ENCODE measurements at places on chromosomes 11 and 22.
A peak's percentile ranks its signal among the peaks of the same experiment; 100 is the strongest.

DNA sequence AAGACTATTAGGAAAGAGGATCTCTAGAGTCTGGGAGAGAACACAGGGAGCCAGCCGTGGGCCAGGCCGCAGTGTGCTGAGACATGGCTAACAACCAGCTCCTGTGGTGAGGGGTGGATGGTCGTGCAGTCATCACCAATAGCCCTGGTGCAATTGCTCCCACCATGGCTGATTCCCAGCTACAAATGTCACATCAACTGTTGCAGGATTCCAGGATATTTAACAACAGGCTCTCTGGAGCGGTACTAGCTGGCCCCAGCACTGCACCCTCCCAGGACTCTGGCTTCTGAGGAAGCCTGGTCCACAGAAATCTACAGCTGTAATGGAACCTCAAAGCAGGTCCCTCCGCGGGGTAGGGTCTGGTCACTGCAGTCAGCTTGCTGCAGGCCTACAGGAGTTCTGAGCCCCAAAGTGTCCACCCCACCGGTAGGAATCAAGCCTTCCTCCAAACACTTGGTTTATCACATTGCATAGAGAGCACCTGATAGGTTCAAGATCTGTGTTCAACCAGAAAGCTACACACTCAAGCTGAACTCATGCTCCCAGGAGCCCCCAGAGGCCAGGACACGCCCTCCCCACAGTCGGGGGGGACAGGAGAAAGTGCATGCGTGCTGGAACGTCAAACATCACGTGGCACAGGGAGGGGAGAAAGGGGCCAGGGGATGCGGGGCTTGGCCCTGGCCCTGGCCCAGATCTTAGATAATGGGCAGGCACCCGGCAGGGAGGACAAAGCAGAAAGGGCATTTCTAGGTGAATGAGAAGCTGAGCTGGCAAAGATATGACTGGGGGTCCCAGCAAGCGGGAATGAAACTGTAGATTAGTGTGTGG, 609.0 kb downstream of the TBC1D22A start:
- DNase-seq = no peak

- no peak for DNase-seq
Measured at GRCh38 chr11:15119352-15119751, 4.6 kb downstream of the INSC start.

GRCh38 chr11:64722141-64723065, 594 bp downstream of the NRXN2 start:
- DNase-seq = no peak

- DNase-seq = no peak
Measured at GRCh38 chr11:93545566-93545965, 2.4 kb upstream of the SMCO4 start.

DNA sequence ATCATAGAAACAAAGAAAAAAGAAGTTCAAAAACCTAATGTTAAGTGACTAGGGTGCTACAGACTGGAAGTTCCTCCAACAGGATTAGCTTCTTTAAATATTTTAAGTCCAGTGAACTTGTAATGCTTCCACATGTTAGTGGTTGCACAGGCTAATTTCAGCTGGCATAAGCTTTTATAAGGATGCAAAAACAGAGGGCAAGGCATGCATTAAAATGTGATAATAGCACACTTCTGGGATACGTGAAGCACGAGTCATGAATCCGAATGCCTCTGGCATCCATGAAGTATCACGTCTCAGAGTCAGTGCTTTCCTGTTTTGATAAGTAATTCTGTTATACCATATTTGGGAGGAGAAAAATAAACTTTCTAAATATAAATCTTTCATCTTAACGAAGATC, 106.8 kb downstream of the DCDC1 start:
- DNase-seq = no peak

DNA sequence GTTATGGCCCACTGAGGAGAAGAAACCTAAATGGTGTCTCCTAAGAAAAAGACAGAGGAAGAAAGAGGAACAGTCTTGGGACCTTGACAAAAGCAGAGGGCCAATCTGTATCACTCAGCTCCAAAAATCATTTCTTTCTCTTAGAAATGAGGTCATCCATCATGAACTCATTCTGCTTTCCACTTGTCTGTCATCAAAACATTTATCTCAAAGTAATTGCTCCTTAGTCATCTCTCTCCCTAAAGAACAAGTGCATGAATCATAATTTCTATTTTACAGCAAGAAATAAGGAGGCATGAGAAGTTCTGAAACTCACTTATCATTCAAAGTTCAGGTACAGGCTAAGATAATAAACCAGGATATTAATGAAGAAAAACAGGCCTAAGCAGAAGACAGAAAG, 375.6 kb downstream of the KCNA4 start:
- peak; percentile 7 for DNase-seq

GRCh38 chr11:130449996-130450769, 1.7 kb downstream of the ADAMTS15 start:
- no peak for DNase-seq

- DNase-seq = no peak
Measured at GRCh38 chr11:12706545-12707499, 32.6 kb downstream of the TEAD1 start.

- DNase-seq = no peak
Measured at GRCh38 chr22:19706661-19707151, 7.6 kb upstream of the SEPTIN5 start.

- DNase-seq = peak; percentile 94
Measured at GRCh38 chr11:57647960-57648800, 1.5 kb downstream of the YPEL4 start.

DNA sequence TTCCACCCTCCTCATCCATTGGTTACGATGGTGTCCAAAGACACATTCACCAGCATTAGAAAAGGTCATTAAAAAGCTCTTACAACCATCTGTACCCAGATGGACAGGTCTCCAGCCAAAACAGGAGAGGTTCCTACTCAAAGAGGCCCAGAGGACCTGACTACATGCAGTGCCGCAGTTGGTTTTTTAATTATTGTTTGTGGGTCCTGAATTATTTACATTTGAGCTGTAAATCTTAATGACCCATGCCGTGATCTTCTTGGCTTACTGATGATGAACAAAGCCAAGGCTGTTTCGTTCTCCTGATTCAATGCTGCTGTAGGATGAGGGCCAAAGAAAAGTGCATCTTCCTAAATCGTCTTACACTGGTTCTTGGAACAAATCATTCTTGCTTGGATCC, 83.7 kb downstream of the CADM1 start:
- no peak for DNase-seq

GRCh38 chr11:69750875-69751597, 24.1 kb downstream of the FGF4 start:
- no peak for DNase-seq

DNA sequence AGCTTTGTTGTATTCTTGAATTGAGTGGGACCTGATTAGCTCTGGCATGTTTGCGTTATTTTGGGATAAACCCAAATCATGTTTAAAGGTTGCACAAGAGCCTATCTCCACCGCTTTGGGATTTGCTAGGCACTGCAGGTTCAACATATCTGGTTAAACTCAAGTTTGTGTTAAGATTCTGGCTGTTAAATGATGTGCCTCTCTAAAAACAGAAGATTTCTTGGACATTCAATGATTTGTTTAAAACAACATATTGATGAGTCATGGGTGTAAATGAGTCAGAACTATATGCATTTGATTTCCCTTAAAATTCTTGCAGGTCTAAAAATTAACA, 67.4 kb downstream of the AMOTL1 start:
- no peak for DNase-seq

GRCh38 chr11:117180020-117180419, 1.5 kb downstream of the SIDT2 start:
- DNase-seq = peak; percentile 79

DNA sequence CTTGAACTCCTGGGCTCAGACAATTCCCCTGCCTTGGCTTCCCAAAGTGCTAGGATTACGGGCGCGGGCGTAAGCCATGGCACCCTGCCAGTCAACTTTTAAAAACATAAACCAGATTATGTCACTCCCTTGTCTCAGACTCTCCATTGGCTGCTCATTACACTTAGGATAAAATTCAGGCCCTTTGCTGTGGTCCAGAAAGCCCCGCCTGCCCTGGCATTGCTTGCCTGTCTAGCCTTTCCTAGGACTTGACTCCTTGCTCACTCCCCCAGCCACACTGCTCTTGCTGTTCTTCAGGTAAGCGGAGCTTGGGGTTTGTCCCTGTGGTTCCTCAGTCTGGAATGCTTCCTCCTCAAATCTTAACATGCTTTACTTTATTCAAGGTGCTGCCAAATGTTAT, 30.5 kb downstream of the DIXDC1 start:
- DNase-seq = no peak

DNA sequence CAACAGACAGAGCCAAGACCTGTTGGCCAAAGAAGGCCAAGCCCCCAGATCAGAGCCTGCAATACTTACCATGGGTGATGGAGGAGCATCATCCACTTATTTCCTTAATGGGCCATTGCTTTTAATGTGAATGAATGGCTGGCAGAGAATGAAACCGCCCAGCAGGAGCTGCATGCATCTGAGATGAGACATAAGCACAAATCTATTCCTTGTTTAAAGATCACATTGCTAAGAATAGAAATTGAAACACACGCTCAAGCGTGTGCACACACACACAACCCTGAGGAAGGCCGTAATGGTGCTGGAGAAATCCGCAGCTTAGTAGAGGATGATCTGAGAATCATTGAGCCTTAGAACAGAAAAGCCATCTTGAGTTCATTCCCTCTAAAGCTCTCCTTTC, 5.3 kb upstream of the RRAS2 start:
- no peak for DNase-seq

GRCh38 chr22:44940130-44940529, 69.7 kb downstream of the PHF21B start:
- no peak for DNase-seq

GRCh38 chr11:127063241-127063640, 62.7 kb upstream of the KIRREL3 start:
- no peak for DNase-seq

- peak; percentile 85 for DNase-seq
Measured at GRCh38 chr11:57711414-57712255, at the start of gene MED19. TSS of gene MED19 (minus strand) at chr11:57712215. CDS start at chr11:57712179, 36 bp downstream.

DNA sequence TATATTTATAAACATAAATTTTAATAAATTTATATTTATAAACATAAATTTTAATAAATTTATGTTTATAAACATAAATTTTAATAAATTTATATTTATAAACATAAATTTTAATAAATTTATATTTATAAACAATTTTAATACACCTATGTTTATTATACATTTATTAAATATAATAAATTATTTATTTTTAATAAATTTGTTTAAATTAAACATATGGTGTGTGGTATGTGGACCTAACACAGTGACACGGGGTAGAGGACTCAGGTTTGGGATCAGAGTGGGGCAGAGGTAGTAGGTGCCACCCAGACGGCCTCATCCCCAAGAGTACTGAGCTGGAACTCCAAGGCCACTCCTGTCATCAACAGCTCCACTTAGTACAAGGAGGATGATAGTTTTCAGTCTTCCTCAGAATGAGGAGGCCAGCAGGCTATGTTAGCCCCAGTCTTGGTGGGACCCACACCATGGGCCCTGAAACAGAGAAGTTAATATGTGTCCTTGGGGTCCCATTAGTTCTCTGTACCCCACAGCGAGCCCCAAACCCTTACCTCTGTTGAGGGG, 46.7 kb upstream of the BID start:
- DNase-seq = no peak

GRCh38 chr11:109884501-109884900, 208.7 kb upstream of the ZC3H12C start:
- DNase-seq = no peak

- no peak for DNase-seq
Measured at GRCh38 chr22:40512426-40513136, 123.9 kb downstream of the MRTFA start.

DNA sequence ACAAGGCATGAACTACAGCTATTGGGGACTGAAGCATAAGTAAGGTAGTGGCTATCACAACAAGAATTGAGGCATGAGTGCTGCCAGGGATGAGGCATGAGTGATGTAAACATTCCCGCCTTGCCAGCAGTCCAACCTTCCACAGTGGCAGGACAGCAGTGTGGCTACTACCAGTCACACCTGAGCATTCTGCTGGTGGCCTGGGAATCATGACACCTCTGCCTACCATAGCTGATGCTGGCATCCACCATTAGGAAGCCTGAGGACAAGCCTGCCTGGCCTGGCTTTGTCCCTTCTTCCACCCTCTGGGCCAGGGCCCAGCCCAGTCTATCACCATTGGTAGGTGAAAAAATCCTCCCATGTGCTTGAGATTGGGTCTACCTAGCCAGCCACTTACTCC, 712.8 kb upstream of the CCDC90B start:
- DNase-seq = no peak

- DNase-seq = no peak
Measured at GRCh38 chr22:30447656-30448055, 22.1 kb downstream of the MTFP1 start.

DNA sequence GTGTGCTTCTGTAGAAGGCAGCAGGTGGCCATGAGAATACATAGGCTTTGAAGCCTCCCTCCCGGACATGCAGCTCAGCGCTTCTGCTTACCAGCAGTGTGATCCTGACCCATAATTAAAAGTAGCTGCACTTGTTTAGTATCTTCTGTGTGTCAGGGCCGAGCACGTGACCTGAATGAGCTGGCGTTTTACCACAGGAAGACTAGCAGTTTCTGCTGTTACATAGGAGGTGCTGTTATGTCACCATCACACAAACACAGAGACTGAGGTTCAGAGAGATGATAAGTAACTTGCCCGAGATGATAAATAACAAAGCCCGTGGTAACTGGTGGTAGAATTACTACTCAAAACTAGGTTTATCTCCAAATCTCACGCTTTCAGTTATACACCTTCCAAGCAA, 329.5 kb downstream of the OPCML start:
- DNase-seq = peak; percentile 10

DNA sequence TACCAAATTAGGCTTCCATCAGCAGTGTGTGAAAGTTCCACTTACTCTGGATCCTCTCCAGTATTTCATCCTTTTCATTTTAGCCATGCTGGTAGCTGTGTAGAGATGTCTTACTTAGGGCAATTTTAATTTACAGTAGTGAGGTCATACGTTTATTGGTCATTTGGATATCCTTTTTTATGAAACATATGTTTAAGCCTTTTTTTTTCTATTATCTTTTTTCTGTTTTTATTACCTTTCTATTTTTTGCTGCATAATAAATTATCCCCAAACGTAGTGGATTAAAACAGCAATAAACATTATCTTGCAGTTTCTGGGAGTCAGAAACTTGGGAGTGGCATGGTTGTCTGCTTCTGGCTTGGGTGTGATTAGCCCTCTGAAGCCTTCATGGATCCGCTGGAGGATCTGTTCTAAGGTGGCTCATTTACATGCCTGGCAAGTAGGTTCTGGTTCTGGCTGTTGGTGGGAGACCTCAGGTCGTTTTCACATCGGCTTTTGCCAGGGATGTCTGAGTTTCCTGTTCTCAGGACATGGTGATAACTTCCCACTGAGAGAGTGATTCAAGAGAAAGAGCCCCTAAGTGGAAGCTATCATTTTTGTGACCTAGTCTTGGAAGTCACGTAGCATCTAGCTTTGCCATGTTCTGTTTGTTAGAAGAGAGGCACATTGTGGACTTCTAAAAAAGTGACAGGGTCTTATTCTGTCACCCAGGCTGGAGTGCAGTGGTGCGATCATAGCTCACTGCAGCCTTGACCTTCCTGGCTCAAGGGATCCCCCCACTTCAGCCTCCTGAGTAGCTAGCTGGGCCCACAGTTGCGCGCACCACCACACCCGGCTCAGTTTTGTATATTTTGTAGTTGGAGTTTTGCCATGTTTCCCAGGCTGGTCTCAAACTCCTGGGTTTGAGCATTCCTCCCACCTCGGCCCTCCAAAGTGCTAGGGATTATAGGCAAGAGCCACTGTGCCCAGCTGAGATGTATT, 38.6 kb downstream of the PPP6R3 start:
- no peak for DNase-seq

Measured in OCI-M1 (cell line).